ENCODE measurements at places on chromosomes 16 and 17.

- no peak for DNase-seq
These were observed 177.1 kb upstream of the WSCD1 start for GRCh38 chr17:5892921-5893675.

DNA sequence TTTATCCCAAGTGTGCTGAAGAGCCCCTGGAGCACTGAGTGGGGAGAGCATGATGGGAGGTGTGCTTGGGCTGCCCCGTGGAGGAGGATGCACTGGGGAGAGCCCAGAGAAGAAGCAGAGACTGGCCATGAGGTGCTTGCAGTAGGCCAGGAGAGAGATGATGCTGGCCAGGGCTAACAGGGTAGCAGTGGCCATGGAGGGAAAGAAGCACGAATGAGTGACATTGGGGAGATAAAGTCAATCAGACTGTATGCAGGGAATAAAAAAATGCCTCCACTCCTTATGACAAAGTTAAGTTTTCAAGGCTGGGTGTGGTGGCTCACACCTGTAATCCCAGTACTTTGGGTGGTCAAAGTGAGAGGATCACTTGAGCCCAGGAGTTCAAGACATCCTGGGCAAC lies 5.4 kb upstream of the TMEM220 start:
- no peak for DNase-seq

DNA sequence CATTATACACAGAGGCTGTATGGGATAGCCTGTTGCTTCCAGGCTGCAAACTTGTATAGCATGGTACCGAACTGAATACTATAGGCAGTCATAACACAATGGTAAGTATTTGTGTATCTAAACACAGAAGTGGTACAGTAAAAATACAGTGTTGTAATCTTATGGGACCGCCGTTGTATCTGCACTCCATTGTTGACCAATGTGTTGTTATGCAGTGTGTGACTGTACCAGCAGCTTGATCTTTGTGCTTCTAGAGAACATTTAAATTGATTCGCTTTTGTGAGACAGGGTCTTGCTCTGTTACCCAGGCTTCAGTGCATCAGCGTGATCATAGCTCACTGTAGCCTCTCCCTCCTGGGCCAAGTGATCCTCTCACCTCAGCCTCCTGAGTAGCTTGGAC lies 31.5 kb downstream of the WWOX start:
- DNase-seq = no peak

GRCh38 chr16:23842137-23842600 lies 6.4 kb downstream of the PRKCB start:
- DNase-seq = no peak

- no peak for DNase-seq
These were observed 27.9 kb downstream of the CDH11 start for GRCh38 chr16:65094009-65094408.

- no peak for DNase-seq
These were observed 25.1 kb downstream of the PLCG2 start for GRCh38 chr16:81804134-81804610.

- DNase-seq = no peak
These were observed 44.3 kb downstream of the SPECC1 start for GRCh38 chr17:20053361-20053964.

- DNase-seq = no peak
These were observed 119.1 kb downstream of the FTO start for GRCh38 chr16:53822936-53823529.
